LNCaP clone FGC (cell line): ENCODE measurements at places on chromosomes 11 and 22.

- DNase-seq = no peak
These were observed 111.2 kb downstream of the PTPRJ start for GRCh38 chr11:48091426-48092102.

DNA sequence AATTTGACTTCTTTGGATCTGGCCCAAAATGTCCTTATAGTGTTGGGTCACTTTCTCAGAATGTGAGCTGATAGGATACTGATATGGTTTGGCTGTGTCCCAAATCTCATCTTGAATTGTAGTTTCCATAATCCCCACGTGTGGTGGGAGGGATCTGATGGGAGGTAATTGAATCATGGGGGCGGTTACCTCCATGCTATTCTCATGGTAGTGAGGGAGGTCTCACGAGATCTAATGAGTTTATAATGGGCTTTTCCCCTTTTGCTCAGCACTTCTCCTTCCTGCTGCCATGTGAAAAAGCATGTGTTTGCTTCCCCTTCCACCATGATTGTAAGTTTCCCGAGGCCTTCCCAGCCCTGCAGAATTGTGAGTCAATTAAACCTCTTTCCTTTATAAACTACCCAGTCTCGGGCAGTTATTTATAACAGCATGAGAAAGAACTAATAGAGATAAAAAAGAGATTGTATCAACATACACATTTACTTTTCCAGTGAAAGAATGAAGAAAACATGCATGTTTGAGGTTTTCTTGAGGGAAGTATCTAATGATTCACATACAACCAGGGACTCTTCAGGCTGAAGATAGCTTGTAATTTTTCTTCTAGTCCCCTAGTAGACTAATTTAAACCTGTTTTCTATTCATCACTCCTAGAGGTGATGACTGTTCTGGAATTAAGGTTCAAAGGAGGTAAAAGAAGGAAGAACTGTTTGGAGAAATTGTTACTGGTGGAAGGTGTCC, 17.3 kb upstream of the CSTF3 start:
- DNase-seq = no peak

DNA sequence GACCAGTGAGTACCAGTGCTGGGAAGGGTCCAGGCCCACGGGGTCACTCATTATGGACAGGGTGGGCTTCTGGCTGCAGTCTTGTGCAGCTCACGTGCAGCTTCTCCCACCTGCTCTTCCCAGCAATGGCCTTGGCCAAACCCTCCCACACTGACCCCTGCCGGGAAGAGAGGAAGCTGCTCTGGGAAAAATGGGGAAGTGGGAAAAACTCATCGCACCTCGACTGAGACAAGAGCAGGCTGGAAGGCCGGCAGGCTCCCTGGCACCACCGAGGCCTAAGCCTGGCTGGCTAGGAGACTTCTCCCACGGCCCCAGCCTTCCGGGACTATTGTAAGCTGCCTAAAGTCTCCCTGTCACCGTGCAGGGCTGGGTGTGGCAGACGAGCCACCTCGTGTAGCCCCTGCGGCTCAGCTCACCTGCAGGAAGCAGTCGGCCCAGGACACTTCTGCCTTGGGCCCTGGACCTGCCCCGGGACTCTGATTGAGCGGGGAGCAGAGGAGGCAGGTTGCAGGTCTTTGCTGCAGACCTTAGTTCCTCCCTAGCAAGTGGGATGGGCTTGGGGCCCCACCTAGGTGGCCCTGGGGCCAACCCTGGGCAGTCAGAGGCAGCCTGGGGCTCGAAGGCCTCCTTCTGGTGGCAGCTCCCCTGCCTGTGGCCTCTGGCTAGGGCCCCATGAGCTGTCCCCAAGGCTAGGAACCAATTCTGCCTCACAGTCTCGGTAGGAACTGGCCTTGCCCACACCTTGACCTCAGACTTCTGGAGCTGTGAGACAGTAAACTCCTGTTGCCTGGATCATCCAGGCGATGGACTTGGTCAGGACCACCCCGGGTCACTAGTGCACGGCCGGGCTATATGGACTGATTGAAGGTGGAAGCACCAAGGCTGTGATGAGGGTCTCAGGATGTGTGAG, 23.1 kb downstream of the MRGPRG start:
- DNase-seq = no peak

DNA sequence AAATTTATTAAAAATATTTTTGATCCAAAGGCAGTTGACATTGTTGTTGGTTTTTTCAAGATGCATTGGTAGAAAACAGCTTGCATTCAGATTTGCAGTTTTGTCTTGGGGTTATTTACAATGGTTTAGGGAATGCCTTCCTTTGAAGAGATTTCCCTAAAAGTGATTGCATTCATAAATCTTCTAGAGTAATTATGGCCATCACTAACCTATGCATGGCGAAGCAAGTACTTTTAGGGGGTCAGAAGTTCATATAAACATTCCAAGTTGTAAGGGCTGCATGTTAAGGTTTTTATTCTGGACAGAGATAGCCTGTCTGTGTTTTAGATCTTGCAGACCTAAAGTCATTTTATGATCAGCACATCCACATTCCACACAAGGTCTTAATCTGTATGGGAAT, 53.5 kb downstream of the PPFIBP2 start:
- no peak for DNase-seq

- no peak for DNase-seq
These were observed 3.7 kb upstream of the DGKZ start for GRCh38 chr11:46343520-46343919.

GRCh38 chr11:128302425-128303186, 284.8 kb downstream of the ETS1 start:
- DNase-seq = no peak

GRCh38 chr11:71418643-71419042, 29.6 kb downstream of the DHCR7 start:
- no peak for DNase-seq

DNA sequence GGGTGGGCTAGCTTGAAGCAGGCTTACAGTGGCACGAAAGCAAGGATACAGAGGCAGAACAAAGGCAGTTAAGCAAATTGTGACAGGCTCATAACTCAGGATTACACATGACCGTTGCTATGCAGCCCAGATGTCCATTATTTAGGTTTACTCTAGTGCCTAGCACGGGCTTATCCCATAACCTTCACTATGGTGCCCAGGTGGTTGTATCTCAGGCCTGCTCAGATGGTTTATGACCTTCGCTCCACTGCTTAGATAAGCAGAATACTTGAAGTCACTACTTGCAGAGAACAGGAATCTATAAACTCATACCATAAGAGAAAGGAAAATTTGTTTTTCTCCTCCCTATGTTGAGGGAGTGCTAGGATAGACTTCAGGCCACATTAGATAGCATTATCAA, 9.0 kb downstream of the OR6M1 start:
- no peak for DNase-seq

- DNase-seq = no peak
These were observed 51.5 kb downstream of the IRAG1 start for GRCh38 chr11:10641912-10642697.

DNA sequence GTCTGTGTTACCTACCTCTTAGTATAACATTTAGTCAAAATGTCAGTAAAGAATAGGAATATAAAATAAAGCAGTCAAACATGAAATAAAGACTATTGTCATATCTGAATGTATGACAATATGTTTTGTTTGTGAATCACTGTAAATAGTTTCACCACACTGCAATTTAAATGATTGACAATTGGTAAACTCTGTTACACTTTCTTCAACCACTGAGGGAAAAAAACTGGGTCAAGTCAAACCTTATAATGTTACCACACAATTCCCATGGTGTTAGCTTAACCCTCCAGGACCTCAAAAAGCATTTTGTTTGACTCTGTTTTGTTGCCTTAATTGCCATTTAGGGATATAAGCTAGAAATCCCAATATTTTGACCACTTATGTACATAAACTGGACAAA, 10.5 kb upstream of the MMP13 start:
- DNase-seq = no peak

DNA sequence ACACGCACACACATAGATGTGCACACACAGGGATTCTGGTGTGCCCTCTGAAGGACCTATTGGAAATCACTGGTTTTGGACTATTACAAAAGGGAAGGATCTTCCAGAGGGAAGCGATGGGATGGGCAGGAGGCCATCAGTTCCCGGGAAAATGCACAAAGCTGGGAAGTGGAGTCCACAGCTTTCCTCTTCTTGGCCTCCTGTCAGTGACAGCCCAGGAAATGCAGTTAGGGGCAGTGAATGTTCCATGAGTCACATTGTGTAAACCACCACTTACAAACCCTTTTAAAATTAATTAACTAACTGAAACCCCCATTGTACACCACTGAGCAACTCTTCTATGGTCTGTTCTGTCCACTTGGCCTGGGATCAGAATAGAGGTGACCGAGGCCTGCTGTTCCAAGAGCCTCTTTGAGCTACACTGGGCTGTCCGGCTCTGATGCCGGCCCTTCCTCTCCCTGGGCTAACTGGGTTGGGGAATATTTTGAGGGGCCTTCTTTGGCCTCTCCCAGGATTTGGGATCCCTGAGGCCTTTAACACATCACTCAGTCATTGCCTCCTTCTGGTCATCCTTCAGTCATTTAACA, 137.7 kb downstream of the FEZ1 start:
- DNase-seq = no peak

- no peak for DNase-seq
These were observed 283.7 kb upstream of the ANO3 start for GRCh38 chr11:26048271-26048670.

- DNase-seq = no peak
These were observed 182.5 kb downstream of the SOX6 start for GRCh38 chr11:16173798-16174197.

GRCh38 chr11:77705876-77706579, 68.4 kb upstream of the CLNS1A start:
- DNase-seq = no peak

DNA sequence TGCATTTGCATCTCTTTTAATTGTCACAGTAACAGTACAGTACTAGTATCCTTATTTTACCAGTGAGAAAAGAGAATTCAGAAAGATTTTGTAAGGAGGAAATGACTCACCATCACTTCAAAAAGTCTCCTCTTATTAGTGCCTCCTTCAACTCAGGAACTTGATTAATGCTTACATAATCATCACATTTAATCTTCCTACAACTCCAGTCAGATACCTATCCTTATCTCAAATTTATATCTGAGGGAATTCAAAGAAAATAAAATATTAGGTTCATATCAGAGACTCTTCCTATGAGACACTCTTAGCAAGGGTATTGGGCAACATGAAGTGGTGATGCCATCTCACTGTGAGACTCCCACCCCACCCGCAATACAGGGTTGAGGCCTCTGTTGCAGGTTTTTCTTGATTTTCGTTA, 26.1 kb upstream of the CTSC start:
- no peak for DNase-seq

DNA sequence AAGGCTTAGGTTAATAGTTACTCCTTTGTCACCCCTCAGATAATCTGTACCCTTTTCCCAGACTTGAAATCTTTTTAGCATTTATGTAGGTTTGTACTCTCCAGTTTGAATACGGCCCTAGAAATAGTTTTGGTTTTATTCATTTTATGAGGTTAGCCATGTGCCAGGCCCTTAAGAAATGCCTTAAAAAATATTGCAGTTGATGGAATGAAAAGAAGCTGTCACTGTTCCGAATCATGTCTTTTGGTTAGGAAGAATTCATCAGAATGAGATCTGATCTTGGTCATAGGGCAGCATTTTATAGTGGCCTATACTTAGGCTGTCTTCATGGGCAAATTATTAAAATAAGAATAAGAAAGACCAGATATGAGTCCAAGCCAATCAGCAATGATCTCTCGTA, 14.8 kb upstream of the PRSS23 start:
- DNase-seq = no peak

DNA sequence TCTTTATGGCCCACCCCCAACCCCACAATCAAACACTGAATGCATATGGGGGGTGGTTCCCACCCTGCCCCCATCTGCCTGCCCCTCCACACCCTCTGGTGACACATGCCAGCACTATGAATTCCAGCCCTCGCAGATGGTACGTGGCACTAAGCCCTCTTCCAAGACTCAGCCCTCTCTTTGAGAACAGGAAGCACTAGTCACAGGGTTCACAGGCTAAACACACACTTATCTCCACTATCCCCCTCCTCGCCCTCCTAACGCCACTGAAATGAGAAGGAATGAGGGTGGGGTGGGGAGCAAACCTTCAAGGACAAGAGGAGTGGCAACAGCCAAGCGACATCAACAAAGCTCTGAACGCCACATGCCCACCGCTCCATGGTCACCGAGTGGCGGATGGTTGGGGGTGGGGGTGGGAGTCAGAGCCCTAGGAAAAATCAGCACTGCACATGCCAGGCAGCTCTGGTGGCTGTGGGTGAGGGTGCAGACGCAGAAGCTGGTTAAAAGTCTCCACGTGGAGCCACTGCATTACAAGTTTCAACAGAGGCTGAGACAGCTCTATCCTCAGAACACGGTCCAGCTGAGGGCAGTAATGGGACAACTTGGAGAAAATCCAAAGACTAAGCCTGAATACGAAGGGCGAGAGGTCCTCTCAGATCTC, 33.6 kb downstream of the TMEM184B start:
- no peak for DNase-seq

GRCh38 chr22:42707496-42707895, 13.2 kb downstream of the A4GALT start:
- DNase-seq = no peak

- no peak for DNase-seq
These were observed 74.5 kb upstream of the LMO1 start for GRCh38 chr11:8338138-8338537.

DNA sequence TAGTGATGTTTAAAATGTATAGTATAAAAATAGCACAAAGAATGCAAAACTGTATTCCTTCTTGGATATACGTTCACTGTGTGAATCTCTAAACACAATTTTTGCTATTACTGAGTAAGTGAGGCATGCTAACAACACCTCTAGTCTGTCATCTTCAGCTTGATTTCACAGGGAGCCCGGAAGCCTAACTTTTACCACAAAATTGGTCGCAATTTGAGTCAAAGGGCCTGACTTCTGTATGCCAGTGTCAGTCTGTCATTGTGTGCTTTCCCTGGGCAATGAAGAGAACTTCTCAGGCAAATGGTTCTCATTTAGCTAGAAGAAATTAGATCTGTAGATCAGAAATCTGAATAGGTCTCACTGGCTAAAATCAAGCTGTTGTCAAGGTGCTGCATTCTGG, 1059.5 kb downstream of the FAM181B start:
- DNase-seq = no peak

DNA sequence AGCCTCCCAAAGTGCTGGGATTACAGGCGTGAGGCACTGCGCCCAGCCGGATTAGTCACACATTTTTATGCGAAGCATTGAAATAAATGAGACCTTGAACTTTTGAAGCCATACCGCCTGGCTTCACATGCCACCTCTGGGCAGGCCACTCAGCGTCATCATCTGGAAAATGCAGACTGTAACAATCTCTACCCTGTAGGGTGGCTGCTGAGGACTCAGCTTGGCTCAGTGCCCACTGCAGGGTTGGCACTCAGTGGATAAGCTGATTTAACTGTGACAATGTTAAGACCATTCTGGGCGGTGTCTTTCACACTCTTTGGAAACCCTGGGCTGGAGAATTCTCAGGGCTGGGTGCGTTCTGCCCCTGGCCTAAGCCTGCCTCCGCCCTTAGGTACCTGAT, 8.5 kb downstream of the SH3BP1 start:
- no peak for DNase-seq

GRCh38 chr11:41983475-41983874, 524.0 kb upstream of the LRRC4C start:
- no peak for DNase-seq
